ENCODE measurements at places on chromosomes 12 and 14.

DNA sequence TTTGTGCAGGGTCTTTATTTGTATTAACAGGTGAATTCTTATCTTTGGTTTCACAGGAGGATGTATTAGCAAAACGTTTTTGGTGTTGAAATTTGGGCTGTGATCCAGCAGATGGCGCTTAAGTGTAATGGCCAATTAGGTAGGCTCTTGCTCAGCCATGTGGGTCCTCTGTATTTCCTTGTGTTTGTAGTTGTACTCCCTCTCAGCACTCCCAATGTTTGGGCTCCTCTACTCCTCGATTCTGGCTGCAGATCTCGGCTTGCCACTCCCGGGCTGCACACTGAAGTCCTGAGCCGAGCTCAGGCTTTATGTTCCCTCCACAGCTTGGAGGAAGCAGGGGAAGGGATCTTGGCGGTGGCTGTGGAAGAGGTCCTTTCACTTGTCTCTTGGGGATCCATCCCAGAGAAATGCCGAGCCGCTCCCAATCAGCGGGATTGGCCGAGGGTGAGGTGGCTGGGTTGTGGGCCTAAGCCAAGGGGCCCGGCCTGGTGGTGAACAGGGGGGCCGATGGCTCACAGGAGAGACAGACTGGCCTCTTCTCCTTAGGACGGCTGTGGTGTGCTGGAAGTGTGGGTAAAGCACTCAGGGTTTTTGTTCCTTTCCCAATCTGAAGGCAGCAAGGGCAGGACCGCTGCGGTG is 133.7 kb downstream of the AEBP2 start:
- DNase-seq: peak; percentile 67

DNA sequence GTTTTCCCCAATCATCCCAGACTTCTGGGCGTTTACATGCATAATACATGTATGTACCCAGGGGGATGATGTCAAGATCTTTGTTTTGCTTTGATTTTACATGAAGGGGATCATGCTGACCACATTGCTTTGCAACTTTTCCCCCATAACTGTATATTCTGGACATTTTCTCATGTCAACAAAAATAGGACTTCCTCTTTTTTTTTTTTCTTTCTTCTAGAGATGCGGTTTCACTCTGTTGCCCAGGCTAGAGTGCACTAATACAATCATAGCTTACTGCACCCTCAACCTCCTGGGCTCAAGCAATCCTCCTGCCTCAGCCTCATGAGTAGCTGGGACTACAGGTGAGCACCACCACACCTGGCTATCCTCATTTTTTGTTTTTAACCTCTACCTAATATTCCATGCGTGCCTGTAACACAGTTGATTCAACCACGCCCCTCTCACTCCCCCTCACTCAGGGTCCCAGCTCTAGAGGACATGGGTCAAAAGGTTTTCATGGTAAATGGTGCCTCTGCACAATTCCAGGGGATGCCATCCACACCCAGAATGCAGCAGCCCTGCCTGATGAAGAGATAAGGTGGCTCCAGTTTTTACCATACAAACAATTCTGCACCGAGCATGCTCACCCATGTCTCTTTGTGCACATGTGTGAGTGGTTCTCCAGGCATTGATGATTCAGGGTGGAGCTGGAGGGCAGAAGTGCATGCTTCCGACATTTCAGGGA is 32.0 kb upstream of the CIPC start:
- DNase-seq: no peak

- DNase-seq: no peak
Observed at GRCh38 chr12:100229876-100230275, 29.3 kb downstream of the ACTR6 start.

DNA sequence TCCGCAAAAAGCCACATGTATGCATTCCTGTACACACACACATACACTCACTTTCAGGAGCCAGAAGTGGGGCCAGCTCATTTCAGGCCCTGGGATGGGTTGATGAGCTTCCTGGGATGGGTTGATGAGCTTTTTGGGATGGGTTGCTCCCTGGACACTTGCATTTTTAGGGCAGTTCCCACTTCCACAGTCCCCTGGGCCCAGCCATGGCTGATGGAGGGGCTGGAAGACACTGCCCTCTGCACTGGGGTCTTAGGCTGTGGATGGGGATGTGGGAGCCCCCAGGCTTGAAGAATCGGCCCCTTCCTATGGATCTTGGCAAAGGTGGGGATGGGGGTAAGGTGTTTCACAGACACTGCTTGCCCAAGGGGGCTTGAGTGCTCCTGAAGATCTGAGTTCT is 12.7 kb downstream of the ACVRL1 start:
- DNase-seq: no peak

GRCh38 chr12:120230974-120231315 is 30.0 kb upstream of the RPLP0 start:
- DNase-seq: no peak

GRCh38 chr12:80756875-80757274 is 40.2 kb downstream of the MYF5 start:
- DNase-seq: no peak

DNA sequence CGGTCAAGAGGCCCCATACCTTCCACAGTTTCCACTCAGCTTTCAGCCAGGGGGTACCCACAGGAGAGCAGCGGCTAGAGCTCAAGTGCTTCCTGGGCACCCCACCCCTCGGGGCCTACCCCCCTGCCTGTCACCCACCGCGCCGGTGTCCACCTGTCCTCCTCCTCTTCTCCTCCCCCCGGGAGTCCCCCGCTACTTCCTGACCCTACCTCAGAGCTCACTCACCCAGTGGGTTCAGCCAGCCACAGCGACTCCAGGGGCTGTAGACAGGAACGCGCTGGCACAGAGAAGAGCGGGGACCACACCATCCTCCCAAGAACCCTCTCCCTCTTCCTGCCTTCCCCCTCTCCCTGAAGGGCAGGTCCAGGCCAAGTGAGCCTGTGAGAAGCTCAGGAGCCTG is 123.0 kb downstream of the ESRRB start:
- DNase-seq: no peak

DNA sequence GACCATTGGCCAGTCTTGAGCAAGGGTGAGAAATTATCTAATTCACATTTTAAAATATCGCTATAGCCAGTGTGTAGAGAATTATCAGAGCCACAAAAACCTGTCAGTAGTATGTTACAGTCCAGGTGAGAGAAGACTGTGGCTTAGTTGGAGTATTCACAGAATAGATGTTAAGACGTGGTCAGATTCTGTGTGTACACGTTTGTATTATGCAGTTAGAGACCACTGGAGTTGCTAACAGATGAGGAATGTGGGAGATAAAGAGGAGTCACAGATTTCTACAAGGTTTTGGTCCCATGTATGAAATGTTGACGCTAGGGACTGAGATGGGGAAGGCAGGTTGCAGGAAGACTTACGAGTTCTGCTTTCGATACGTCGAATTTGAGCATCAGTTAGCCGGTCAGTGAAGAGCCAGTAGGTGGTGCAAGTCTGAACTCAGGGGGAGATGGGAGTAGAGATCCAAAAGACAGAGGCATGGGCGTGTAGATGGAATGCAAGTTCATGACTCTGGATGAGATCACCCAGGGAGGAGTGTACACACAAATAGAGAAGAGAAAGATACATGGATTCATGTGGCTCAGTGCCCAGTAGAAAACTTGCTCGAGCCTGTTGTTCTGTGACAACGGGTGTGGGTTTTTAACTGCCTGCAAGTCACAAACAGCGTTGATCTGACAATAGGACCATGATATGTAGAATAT is 114.8 kb upstream of the FLRT2 start:
- DNase-seq: peak; percentile 80

DNA sequence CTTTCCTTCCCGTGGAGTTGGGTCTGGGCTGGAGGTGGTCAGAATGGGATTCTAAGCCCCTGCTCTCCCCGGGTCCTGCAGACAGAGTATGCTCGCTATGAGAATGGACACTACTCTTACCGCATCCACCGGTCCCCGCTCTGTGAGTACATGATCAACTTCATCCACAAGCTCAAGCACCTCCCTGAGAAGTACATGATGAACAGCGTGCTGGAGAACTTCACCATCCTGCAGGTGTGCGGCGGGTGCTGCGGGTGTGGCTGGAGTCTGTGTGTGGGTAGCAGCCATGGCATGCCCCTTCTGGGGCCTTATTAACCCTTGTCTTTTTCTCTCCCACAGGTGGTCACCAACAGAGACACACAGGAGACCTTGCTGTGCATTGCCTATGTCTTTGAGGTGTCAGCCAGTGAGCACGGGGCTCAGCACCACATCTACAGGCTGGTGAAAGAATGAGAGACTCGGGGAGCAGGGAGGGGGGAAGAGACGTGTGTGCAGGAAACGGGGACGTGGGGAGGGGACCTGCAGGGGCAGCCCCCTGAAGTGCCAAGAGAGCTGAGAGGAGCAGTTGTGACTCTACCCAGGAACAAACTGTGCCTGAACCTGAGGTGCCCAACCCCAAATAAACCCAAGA is 37.0 kb upstream of the TSPAN9 start:
- no peak for DNase-seq

DNA sequence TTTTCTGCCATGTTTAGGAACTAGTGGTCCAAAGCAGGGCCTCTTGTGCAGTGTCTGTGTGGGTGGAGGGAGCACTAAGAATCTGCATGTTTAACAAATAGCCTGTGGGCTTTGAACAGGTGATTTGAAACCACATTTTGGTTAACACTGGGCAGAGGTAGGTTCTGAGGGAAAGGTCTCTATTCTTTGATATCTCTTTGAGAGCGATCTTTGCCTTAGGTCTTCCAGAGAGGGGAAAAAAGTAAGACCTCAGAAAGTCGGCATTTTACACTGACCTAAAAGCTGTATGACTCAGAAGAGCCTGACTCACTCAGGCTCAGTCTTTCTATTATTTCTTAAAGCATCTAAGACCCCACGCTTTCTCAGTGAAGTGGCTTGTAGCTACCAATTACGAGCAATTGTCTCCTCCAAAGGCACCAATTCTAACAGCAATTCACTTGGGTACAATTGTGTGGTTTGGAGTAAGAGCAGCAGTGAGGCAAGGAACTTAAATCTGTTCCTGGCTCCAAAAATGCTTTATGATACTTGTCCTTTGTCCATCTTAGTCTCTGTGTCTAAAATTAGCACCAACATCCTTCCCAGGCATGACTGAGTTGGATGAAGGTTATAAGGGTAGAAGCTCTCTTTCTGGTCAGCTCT is 8.8 kb downstream of the EIF2B2 start:
- no peak for DNase-seq

- DNase-seq: no peak
Observed at GRCh38 chr14:35808076-35808637, 938 bp downstream of the RALGAPA1 start.

DNA sequence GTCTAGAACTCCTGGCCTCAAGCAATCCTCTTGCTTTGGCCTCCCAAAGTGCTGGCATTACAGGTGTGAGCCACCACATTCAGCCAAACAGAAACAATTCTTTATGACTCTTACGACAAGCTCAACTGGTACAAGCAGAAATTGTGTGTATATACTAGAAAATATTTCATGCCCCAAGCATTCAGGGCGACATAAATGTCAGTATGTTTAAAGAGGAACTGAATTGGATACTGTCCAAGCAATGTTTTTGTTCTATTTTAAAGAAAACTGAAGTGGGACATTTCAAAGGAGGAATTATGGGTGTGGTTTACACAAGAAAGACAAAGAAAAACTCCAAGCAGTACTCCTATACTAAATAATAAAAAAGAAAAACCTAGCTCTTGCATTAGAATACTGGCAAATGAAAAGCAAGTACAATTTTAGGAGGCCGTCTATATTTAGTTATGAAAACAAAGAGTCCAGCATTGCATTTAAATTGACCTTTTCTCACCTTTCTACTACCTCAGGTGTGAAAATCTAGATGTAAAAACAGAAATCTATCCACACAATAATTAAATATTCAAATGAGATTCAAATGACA is 48.9 kb downstream of the PPP1R12A start:
- no peak for DNase-seq

DNA sequence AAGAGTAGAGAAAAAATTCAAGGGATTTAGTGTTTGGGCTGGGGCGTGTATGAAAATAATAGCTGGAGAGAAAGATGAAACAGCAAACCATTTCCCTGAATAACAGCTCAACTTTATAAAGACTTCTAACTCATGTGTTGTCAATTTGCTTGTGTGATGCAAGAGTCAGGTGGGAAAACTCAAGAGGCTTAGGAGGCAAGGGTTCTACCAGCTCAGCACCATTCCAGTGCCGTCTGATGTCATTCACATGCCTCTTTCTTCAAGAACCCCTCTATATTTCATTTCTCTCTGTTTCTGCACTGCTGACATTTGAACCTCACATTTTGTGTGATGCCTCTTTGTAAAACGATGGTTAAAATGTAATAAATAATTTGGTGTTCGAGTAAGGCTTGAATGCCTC is 192.2 kb downstream of the PRKD1 start:
- no peak for DNase-seq

- no peak for DNase-seq
Observed at GRCh38 chr14:85058150-85058549, 471.8 kb upstream of the FLRT2 start.

- no peak for DNase-seq
Observed at GRCh38 chr14:93792391-93792790, 4.1 kb upstream of the PRIMA1 start.

GRCh38 chr12:32181498-32182175 is 75.0 kb downstream of the BICD1 start:
- DNase-seq: no peak

DNA sequence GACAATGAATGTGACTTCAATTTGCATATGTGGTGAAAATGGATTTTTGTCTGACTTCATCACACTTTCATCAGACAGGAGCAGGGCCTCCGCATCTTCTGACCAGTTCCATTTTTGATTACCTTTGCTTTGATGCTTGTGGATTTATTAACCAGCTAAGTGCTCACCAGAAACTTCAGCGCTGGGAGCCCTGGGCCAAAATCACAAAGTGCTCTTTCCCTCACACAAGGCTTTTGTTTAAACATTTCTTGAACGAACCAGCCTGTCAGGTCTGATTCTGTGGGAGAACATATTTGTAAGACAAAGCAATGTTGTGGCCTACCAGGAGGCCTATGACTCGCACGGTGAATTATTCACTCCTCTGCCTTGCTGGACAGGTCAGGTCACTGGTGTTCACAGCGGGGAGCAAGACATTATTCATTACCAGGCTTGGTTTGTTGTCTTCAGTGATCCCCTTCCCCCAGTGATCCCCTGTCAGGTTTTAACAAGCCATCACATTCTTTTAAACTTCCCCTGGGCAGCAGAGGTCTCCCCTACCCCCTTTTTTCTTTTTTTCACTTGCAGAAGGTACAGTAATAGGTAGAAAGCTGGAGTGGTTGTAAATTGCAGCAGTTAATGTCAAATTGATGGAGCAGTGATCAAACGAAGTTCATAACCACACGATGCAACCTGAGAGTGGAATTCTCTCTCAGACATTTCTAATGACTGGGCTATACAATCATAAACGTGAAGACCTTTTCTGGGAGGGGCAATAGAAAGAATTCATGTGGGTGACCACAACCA is 167.5 kb upstream of the PRICKLE1 start:
- peak; percentile 37 for DNase-seq

GRCh38 chr12:65740873-65741600 is 83.2 kb upstream of the HMGA2 start:
- DNase-seq: peak; percentile 64

DNA sequence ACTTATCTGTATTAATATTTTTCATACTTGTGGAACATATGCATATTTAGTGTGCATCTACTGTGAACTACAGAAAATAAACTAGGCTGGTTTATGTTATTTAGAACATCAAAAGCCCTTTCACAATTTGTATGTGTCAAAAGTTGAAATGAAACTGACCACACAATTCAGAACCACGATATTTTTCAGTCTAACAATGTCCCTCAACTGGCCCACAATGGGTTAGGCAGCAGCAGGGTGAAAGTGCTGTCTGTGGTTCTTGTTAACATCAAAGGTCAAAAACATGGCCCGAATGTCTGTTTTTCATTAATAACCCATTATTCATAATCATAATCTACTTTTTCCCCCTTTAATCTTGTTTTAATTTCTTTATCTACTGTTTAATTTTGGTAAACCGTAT is 559.9 kb upstream of the ATP2B1 start:
- no peak for DNase-seq

All from SJCRH30 (cell line).